ENCODE measurements at places on chromosomes 12 and 14. TPM values are rescaled to one million over a fixed set of nuclear protein-coding genes. Genes with fewer than 3 reads are reported as not detected.

The DPY19L2 gene
- polyA plus RNA-seq = 37.9 TPM

The SPATS2 gene
- 58.4 TPM for polyA plus RNA-seq

The TTC9 gene
- 14.2 TPM for polyA plus RNA-seq

The JDP2 gene
- 17.9 TPM for polyA plus RNA-seq

The SYCP3 gene
- polyA plus RNA-seq = 3.4 TPM

The WNT5B gene
- polyA plus RNA-seq = 17.0 TPM

The PPM1H gene
- 3.9 TPM for polyA plus RNA-seq

The SPTB gene
- 1.9 TPM for polyA plus RNA-seq

The ACSM4 gene
- not detected for polyA plus RNA-seq

The BEGAIN gene
- 28.2 TPM for polyA plus RNA-seq

The PDE3A gene
- polyA plus RNA-seq = 0.94 TPM

The C12orf50 gene
- 0.30 TPM for polyA plus RNA-seq

The TOMM20L gene
- not detected for polyA plus RNA-seq

The NFE2 gene
- polyA plus RNA-seq = not detected

The KIF26A gene
- 11.2 TPM for polyA plus RNA-seq

The HOXC4 gene
- polyA plus RNA-seq = not detected

The HOXC12 gene
- not detected for polyA plus RNA-seq

The PITPNM2 gene
- polyA plus RNA-seq = 0.52 TPM

The TBC1D30 gene
- polyA plus RNA-seq = 16.5 TPM

The AHSA1 gene
- polyA plus RNA-seq = 239 TPM

The AMN gene
- 0.15 TPM for polyA plus RNA-seq

The NUP37 gene
- polyA plus RNA-seq = 21.6 TPM

The SYNDIG1L gene
- 2.0 TPM for polyA plus RNA-seq

The CLEC9A gene
- not detected for polyA plus RNA-seq

The MIPOL1 gene
- 3.2 TPM for polyA plus RNA-seq

The CPSF6 gene
- 162 TPM for polyA plus RNA-seq

The PLXNC1 gene
- 76.3 TPM for polyA plus RNA-seq

The PZP gene
- polyA plus RNA-seq = not detected

The GARIN6 gene
- polyA plus RNA-seq = not detected

The TAS2R19 gene
- 5.7 TPM for polyA plus RNA-seq

The ACSS3 gene
- 0.52 TPM for polyA plus RNA-seq

The WNT1 gene
- not detected for polyA plus RNA-seq

The PPP1R1A gene
- polyA plus RNA-seq = 29.6 TPM

The SLC25A47 gene
- 0.44 TPM for polyA plus RNA-seq

The SPIC gene
- polyA plus RNA-seq = not detected

The P2RX2 gene
- polyA plus RNA-seq = not detected

The TAS2R30 gene
- 0.53 TPM for polyA plus RNA-seq

The RNASE2 gene
- not detected for polyA plus RNA-seq

The OR4E2 gene
- polyA plus RNA-seq = not detected

The GUCY2C gene
- 0.06 TPM for polyA plus RNA-seq

The GTF2A1 gene
- polyA plus RNA-seq = 29.2 TPM

The CCDC38 gene
- polyA plus RNA-seq = not detected

The SYT1 gene
- 103 TPM for polyA plus RNA-seq

The RTL1 gene
- not detected for polyA plus RNA-seq

The SLC25A21 gene
- polyA plus RNA-seq = 0.35 TPM

The PCED1B gene
- not detected for polyA plus RNA-seq

The VDR gene
- polyA plus RNA-seq = not detected

The PDE6H gene
- polyA plus RNA-seq = not detected

The PCNX4 gene
- 117 TPM for polyA plus RNA-seq

The FOXN4 gene
- 0.14 TPM for polyA plus RNA-seq

The PELI2 gene
- 5.3 TPM for polyA plus RNA-seq

The CLBA1 gene
- polyA plus RNA-seq = 27.8 TPM

The NEUROD4 gene
- polyA plus RNA-seq = not detected

The KRT2 gene
- polyA plus RNA-seq = not detected

The SLC17A8 gene
- 0.22 TPM for polyA plus RNA-seq

The SMCO2 gene
- polyA plus RNA-seq = 2.4 TPM

The GPN3 gene
- 15.5 TPM for polyA plus RNA-seq

The INSM2 gene
- polyA plus RNA-seq = 0.98 TPM

The SLC6A15 gene
- 11.4 TPM for polyA plus RNA-seq
